Regular cardiac myocyte (primary cell): ENCODE measurements at places on chromosomes 7 and 10. TPM values are rescaled to one million over a fixed set of nuclear protein-coding genes. Genes with fewer than 3 reads are reported as not detected.

SPACDR gene
- 0.19 and 1.7 TPM in 2 replicates for total RNA-seq

NPC1L1 gene
- under 0.01 TPM in 2 replicates for total RNA-seq

PNLIPRP2 gene
- total RNA-seq = not detected in 2 replicates

C7orf57 gene
- not detected in 2 replicates for total RNA-seq

SPDYE1 gene
- total RNA-seq = not detected in 2 replicates

PLPP4 gene
- 15.0 and 20.0 TPM in 2 replicates for total RNA-seq

ZNF365 gene
- 3.3 and 6.2 TPM in 2 replicates for total RNA-seq

CALML5 gene
- not detected in 2 replicates for total RNA-seq

RNF133 gene
- 0.19 and 0.28 TPM in 2 replicates for total RNA-seq

FOXI2 gene
- not detected in 2 replicates for total RNA-seq

NOM1 gene
- 14.4 and 20.5 TPM in 2 replicates for total RNA-seq

WEE2 gene
- not detected in 2 replicates for total RNA-seq

ANXA8L1 gene
- total RNA-seq = not detected in 2 replicates

TMUB1 gene
- total RNA-seq = 20.6 and 25.9 TPM in 2 replicates

GBX1 gene
- total RNA-seq = not detected in 2 replicates

SPDYE18 gene
- 0.19 and 0.28 TPM in 2 replicates for total RNA-seq

EN2 gene
- not detected in 2 replicates for total RNA-seq

MOGAT3 gene
- not detected in 2 replicates for total RNA-seq

UBN2 gene
- 2.7 and 6.2 TPM in 2 replicates for total RNA-seq

CHRM2 gene
- under 0.01 TPM in 2 replicates for total RNA-seq

NUTM2E gene
- total RNA-seq = under 0.01 TPM in 1 of 2 replicates, not detected in the other

AKR1C3 gene
- 59.8 and 91.6 TPM in 2 replicates for total RNA-seq
